ENCODE measurements at places on chromosomes 1 and 21.

GRCh38 chr1:112694363-112694929, 12.5 kb downstream of the RHOC start:
- no peak for DNase-seq

- DNase-seq = no peak
These were observed 31.5 kb downstream of the LDLRAD1 start for GRCh38 chr1:53986458-53986857.

GRCh38 chr1:210250998-210251679, 18.5 kb downstream of the SERTAD4 start:
- DNase-seq = peak; percentile 9

GRCh38 chr1:89953929-89954328, 41.0 kb upstream of the ZNF326 start:
- DNase-seq = no peak

- no peak for DNase-seq
These were observed 85.3 kb downstream of the SLC66A1 start for GRCh38 chr1:19397217-19397945.

DNA sequence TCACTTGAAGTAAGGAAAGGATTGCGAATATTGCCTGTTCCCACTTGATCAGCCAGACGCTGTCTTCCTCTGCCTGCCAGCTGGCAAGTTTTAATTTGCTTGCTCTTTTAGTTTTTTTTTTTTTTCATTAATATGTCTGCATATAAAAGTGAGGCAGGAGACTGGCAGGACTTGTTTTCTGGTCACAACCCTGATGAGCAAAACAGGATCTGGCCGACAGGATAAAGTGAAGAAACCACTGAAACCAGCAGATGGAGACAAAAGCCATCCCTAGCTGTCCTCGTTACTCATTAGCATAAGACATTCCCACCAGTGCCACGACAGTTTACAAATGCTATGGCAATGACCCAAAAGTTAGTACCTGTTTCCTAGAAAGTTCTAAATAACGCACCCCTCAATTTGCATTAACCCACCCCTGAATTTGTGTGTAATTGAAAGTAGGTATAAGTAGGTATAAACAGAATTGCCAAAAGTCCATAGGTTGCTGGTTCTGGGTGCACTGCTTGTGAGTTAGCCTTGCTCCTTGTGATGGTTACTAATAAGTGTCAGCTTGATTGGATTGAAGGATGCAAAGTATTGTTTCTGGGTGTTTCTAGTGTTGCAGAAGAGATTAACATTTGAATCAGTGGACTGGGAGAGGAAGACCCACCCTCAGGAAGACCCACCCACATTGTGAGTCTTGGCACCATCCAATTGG, 60.8 kb downstream of the ZNF684 start:
- peak; percentile 60 for DNase-seq

DNA sequence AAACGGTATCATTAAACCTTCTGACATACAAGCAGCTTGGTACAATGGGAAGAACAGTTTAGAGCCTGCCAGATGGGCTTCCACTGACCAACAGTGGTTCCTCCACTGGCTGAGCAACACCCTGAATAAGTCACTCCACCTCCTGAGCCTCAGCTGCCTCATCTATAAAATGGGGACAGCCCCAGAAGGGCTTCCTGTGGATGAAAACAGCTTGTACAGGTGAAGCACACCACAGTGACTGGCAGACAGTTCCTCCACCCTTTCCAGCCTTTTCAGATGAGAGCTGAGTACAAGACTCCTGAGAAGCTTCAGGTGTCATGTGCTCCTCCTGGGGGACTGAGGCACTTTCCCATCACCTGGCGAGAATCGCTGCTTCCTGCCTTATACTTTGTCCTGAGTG, 2.1 kb downstream of the CAPZB start:
- DNase-seq = no peak

GRCh38 chr1:185526344-185527307, 207.6 kb upstream of the HMCN1 start:
- DNase-seq = peak; percentile 14

DNA sequence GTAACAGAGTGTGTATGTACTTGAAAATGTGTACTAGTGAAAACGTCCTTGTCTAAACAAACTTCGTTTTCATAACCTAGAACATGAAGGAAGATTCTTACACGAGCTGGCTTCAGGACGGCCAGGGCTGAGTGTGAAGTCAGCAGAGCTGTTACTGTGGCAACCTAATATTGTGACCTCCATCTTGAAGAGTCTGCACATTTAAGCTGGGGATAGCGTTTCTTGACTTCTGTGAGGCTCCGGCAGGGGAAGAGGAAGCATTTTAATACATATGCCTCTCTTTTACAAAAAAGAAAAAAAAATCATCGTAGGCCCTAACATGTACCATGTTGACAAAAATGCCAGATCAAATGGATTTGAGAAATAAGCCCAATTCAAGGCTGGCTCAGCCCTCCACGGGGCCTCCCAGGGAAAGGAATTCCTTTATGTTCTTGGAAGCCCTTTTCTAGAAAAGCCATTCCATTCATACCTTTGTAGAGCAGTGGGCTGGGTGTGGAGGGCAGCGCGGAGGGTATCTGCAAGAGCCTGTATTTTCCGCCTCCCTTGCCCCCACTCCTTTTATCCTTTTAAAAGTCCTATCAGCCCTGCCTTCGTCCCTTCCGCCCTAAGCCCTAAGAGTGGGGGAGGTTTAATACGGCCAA, 51.1 kb downstream of the SIM2 start:
- DNase-seq = no peak

- peak; percentile 32 for DNase-seq
These were observed 61.4 kb upstream of the DIRAS3 start for GRCh38 chr1:68111519-68112436.

DNA sequence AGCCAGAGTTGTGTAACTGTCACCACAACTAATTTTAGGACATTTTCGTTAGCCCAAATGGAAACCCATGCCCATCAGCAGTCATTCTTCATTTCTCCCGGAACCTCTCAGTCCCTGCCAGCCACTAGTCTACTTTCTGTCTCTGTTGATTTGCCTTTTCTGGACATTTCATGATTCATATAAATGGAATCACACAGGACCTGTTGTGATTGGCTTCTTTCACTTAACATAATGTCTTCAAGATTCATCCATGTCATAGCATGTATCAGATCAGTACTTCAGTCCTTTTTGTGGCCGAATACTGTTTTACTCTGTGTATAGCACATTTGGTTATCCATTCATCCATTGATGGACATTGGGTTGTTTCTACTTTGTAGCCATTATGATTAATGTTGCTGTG, 7.1 kb downstream of the SLC66A1 start:
- peak; percentile 70 for DNase-seq

DNA sequence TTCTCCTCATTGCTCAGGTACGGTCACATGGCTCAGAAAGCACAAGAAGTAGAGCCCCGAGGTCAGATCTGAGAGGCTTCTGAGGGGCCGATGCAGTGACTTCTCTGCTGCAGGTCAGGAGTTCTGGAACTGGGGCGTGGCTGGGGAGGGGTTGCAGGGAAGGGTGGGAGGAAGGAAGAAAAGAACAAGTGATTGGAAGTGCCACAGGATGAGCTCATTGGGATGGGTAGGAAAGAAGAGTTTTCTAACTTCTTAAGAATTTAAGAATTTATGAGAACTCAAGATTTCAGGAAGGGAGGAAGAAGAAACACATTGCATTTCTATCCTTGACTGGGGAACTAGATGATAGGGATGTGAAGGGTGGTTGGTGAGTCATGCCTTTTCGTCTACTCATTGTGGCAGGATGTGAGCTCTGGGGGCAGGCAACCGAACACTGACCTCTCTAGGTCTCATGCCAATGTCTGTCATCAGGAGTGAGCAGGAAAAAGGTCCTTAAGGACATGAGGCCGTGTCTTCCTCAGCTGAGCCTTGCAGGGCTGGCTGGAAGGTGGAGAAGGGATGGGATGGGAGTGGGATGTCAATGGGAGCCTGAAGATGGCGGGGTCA, 497 bp downstream of the FCRLB start:
- peak; percentile 91 for DNase-seq

- no peak for DNase-seq
These were observed 28.6 kb downstream of the LRIG2 start for GRCh38 chr1:113101588-113101987.

- DNase-seq = no peak
These were observed 45.1 kb downstream of the MAP3K7CL start for GRCh38 chr21:29175408-29176134.

DNA sequence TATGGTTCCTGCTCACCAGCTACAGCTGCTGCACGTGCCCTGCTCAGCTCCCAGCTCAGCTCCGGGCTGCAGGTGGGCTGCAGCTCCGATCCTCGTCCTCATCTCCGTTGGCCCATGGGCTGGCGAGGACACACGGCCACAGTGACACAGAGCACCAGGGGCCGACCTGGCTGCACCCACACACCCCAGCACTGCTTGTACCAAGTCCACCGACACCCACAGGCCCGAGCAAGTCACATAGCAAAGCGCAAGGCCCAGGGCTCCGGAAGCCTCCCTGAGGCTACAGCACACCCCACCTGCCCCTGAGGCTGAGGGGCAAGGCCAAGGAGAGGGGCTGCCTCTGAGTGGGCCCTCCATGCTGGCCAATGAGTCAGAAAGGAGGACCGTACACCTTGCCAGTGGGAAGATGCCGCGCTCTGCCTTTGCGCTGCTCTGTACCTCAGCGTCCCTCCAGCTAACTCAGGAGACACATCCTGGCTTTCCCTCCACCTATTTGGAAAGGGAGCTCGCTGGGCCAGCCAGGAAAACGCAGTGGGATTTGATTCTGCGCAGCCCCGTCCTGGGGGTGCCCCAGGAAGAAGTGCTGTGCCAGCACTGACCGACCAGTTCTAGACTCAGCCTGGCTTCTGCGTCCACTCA, 124.8 kb downstream of the SIK1 start:
- DNase-seq = no peak

GRCh38 chr21:42061195-42061985, 9.7 kb upstream of the UMODL1 start:
- DNase-seq = peak; percentile 94

DNA sequence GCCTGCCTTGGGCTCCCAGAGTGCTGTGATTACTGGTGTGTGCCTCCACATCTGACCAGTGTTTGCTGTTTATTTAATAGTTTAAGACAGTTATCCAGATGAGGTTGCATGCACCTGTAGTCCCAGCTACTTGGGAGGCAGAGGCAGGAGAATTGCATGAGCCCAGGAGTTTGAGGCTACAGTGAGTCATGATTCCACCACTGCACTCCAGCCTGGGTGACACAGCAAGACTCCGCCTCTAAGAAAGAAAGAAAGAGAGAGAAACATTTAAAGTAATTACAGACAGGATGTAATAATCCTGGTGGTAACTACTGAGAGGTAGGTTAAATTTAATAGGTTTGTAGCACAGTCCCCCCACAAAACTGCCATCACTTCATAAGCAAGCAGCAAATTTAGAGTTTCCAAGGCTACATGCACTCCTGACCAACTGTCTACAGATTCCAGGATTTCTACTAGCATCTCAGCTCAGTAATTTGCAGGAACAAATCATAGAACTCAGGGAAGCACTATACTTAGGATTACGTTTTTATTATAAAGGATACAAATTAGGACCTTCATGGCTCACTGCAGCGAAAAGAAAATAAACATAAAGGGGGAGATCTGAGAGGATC, 89.6 kb downstream of the PKN2 start:
- DNase-seq = peak; percentile 14

GRCh38 chr21:39645331-39645730, 32.6 kb downstream of the B3GALT5 start:
- DNase-seq = no peak

- no peak for DNase-seq
These were observed 339.3 kb upstream of the NR5A2 start for GRCh38 chr1:199688133-199688676.

DNA sequence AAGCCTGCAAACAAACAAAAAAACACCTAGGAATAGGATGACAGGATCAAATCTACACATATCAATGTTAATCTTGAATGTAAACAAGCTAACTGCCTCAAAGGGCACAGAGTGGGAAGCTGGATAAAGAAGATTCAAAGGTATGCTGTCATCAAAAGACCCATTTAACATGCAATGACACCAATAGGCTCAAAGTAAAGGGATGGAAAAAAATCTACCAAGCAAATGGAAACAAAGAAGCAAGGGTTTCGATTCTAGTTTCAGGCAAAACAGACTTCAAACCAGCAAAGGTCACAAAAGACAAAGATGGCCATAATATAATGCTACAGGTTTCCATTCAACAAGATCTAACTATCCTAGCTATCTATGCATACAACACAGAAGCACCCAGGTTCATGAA, 16.2 kb upstream of the OR2T10 start:
- no peak for DNase-seq

- DNase-seq = no peak
These were observed 41.4 kb downstream of the RABGAP1L start for GRCh38 chr1:174200746-174201145.

DNA sequence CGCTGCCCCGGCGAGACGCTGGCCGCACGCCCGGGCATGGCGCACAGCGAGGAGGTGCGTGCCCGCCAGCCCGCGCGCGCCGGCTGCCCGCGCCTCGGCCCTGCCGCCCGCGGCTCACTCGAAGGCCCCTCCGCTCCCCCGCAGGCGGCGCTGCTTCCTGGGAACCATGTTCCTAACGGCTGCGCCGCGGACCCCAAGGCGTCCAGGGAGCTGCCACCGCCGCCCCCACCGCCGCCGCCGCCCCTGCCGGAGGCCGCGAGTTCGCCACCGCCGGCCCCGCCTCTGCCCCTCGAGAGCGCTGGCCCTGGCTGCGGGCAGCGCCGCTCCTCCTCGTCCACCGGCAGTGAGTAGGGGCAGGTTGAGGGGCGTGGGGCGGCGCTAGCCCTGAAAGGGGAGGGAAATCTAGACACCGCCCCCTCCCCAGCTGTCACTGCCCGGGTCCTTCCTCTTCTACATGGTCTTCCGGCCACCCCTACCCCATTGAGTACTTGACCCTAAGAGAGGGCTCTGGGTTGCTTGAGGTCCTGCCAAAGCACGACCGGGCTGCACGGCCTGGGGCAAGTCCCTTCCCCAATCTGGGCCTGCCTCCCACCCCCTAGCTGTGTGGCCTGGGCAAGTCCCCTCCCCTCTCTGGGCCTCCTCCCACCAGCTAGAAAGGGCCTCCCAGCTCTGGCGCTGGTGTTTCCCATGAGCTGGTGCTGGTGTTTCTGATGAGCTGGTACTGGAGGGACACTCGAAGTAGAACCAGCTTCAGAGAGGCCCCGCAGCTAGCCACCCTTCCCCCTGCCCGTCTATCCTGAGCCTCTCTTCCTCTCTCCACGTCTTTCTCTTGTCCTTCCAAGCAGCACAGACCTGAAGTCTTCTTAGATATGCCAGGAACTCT, 17.0 kb downstream of the TNFRSF25 start:
- DNase-seq = peak; percentile 57

DNA sequence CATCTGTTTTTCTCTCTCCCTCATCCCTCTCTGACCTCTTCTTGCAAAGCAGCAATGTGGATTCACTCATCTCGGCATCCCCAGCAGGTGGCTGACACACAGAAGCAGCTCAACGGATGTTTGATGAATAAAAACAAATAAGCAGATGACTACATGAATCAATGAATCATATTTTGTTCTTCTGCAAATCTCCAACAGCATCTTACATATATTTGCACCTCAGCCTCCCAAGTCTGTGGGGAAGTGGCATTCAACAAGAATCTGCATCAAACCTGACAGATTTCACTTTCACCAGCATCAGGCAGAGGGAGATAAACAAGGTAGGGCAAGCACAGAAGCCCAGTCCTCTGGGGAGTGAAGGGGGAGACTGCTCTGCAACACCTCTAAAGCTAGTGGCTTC, 34.0 kb downstream of the CAPN8 start:
- no peak for DNase-seq

GRCh38 chr21:39115576-39116235, 67.5 kb downstream of the PSMG1 start:
- no peak for DNase-seq
